ENCODE measurements at places on chromosomes 12 and 14.

DNA sequence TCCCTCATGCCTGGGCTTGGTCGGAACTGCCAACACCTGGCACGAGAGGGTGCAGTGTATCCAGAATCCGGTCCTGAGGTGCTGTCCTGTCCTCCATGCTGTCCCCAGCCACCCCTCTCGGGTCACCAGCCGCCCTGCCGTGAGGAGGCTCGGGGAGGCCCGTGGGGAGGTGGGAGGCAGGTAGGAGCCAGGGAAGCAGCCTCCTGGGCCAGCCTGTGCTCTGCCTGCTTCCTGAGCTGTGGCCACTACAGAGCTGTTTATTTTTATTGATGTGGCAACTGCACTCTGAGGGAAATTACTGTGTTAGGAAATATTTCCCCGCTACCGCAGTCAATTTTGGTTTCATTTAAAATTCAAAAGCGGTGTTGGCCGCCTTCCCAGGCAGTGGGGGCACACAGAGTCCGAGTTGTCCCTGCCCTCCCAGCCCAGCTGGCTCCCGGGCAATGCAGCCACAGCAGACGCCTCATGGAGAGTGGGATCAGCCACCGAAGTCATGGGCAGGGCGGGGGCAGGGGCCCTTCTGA is 18.3 kb downstream of the NOC4L start:
- peak; percentile 88 for DNase-seq

GRCh38 chr14:24282736-24283135 is 11.3 kb upstream of the RABGGTA start:
- DNase-seq, result no peak

DNA sequence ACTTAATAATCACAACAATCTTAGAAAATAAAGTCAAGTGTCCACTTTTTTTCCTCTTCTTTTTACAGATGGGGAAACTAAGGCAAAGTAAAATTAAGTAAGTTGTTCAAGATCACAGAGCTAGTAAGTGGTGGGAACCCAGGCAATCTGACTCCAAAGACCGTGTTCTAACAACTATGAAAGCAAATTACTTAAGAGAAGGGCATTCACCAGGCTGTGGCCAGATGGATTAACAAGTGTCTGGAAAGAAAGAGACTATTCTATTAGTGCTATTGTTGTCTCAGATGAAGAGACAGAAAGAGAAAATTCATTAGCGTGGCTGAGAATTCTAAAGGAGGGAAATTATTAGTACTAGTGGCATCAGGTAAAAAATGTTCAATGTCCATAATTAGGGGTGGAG is 48.5 kb downstream of the FGD6 start:
- no peak for DNase-seq

DNA sequence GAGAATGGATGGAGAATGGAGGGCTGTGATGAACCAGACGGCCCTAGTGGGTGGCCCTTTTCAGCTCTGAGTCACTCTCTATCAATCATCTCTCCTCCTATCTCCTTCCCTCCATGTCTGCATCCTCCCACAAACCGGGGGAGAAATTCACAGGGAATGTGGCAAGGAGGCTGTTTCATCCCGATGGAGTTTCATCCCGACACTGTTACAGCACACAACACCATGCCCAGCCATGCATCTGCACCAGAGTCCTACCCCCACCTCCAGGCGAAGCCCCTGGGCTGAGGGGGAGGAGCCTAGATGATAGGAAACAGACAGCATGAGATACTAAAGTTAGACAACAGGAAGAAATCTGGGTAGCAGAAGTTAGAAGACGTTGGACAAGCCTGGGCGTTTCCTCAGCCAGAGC is 20.8 kb downstream of the SLC8B1 start:
- no peak for DNase-seq

DNA sequence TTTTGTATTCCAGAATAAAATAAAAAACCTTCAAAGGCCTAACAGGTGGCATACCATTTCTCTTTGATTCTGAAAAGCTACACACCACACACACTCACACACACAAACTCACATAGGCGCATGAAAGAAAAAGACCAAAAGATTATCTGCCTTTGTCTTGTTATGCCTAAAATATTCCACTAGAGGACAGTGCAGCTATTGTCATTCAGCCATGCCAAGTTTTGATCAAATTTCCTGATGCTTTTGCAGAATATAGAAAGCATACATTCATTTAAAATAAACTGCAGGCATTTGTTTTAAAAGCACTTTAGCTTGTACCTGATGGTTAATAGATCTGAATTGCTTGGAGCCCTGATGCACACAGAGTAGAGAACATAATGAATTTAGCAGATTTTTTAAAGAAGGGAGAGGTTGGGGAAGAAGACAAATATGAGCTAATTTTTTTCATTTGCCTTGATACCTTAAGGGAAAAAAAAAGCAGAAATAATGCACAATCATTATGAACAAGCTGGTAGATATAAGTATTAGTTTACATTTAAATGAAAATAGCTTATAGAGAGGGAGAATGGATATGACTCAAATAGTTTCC is 1766.9 kb upstream of the SEL1L start:
- peak; percentile 40 for DNase-seq

DNA sequence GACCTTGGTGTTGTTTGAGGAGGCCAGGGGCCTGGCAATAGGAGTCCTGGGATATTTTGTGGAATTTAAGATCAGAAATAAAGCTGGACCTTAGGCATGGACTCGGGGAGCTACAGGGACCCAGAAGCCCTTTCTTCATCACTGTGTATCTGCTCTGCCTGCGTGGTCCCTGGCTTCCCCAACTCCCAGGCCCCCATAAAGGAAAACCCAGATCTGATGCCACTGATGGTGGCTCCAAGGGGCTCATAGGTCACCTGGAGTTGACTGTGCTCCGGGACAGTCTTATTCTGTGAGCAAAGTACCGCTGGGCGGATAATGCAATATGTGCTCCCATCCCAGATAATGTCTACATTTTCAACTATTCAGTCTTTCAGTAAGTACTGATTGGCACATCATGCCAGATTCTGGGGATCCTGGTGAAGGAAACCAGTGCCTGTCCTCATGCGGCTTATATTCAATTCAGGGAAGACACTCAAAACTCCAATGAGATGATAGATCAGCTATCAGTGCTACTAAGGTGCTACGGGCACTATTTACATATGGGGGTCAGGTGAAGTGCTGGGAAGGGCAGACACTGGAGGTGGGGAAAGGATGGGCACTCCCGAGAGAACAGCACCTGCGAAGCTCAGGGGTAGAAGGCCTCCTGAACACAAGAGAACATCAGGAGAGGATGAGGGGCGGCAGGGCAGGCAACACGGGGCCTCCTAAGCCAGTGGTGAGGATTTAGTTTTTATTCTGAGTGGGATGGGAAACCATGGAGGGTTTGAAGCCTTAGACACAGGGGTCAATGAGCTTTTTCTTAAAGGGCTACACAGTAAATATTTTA is 5.5 kb upstream of the SELPLG start:
- no peak for DNase-seq
